Fibroblast of the aortic adventitia (primary cell): ENCODE measurements at places on chromosomes 4 and X.

- DNase-seq = peak; percentile 68
Measured at GRCh38 chr4:124694946-124695598, 17.5 kb downstream of the ANKRD50 start.

DNA sequence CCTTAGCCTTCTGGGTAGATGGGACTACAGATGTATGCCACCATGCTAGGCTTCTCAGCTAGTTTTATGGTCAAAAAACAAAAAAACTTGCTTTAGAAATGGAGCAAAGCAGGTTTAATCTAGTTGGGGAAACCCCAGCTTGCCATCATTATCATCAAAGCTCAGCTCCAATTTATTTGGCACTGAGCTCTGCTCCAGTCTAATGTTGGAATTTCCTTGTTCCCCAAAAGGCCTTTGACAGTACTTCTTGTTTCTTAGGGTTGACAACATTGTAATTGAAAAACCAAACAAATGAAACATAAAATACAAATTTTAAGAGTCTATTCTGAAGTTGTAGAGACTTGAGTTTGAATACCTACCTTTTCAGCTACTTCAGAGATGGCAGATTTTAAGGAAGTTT is 48.0 kb downstream of the MRPL1 start:
- DNase-seq = no peak

- DNase-seq = no peak
Measured at GRCh38 chr4:94345266-94345665, 2.6 kb upstream of the HPGDS start.

DNA sequence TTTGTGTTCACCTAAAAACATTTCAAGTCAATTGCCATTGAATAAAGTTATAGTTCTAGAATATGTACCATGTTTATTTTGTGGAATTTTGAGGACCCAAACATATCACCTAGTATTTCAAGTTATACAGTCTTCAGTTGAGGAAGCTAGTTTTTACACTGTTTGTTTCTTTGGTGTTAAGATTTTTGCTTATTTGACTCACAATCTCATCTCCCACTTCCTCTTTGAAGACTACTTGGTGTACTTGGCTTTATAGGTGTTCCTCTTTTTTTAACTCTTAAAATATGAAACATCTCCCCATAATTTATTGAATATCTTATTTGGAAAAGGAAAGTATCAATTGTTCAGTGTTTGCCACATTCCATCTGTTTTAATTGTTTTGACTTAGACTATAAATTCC is 675.4 kb downstream of the RAPGEF2 start:
- DNase-seq = no peak

DNA sequence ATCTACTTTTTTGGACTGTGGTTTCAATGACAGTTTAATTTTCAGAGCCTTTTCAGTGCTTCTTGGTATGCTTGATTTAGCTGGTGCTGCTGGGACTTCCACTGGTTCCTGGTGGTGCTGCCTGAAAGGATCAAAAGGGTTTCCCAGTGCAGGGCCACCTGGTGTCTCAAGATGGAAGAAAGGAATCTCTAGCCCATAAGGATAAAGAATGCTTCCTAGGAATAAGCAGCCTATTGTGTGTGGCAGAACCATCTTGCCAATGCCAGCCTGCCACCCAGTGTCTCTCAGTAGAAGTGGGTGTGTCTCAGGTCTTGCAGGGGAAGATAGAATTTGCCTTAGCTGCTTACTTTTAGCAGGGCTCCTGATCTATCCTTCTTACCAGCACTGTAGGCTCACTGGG is 15.0 kb upstream of the RAI2 start:
- no peak for DNase-seq

- DNase-seq = no peak
Measured at GRCh38 chr4:122718281-122718680, 14.2 kb upstream of the BBS12 start.

DNA sequence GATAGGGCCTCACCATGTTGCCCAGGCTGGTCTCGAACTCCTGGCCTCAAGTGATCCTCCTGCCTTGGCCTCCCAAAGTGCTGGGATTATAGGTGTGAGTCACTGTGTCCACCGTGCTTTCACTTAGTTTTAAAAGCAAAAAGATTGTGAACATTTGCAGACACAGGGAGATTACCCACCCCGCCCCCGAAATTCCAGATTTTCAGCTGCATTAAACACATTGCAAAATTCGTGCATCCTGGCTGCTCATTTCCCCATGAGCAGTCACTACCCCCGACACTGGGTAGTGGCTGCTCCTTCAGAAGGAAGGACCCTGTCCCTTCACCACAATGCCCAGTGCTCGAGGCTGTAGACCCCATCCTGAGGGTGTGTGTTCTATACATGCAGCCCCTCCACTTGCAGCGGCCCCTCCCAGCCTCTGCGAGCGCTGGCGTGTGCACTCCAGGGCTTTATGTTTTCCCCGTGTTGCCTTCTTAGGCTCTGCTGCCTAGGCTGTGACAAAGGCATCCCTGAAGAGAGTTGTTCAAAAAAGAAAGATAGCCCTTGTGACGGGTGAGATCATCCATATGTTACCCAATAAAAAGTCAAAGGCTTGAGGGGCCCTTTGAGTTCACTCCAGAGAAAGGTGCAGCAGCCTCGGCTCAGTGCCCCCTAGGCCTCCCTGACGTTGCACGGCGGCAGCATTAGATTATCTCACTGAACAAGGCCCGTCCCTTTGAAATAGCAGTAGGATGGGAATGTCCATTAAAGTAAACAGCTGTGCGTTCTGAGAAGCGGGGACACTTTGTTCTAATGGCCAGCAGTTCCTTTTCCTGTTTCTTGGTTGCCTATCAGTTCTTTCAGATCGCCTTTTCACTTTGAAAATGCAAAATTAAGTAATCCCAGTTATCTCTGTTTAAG is 71.6 kb downstream of the SHROOM2 start:
- DNase-seq = no peak
